ENCODE measurements at places on chromosomes 7 and 10.

DNA sequence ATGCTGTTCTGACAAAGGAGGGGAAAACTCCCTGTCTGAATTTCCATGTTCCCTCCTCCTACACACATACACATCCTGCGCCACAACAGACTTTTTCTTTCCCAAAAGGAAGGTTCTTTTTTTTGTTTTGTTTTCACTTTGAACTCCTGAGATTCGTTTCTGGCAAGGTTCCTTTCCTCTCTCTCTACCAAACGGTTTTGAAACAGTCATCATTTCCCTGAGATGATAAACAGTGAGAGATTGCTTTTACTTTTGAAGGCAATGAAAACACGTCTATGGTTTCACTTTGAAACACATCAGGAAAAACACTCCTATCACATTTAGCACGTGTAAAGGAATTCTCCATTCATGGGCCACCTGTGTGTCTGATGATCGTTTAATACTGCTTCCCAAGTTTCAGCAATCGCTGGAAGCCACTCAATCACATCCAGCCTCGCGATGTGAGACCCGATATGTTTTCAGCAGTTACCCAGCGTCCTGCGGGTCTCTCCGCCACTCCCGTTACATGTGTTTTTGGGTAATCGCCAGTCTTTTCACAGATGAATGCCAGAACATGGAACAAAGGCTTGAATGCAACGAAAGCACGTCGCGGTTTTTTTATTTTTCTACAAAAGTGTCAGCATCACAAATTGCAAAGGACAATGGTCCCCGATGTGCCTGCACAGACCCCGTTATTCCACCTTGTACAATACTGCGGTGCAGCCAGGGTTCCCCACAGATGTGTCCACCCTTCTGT is 62.8 kb upstream of the CUX1 start:
- no peak overlapping the region for H3K4me3 ChIP-seq
- no peaks in the 10 kb centered on the region for H3K36me3 ChIP-seq
- no peak overlapping the region for H3K27ac ChIP-seq
- H3K27me3 ChIP-seq: no peaks in the 10 kb centered on the region
- DNase-seq: peak; percentile 9

DNA sequence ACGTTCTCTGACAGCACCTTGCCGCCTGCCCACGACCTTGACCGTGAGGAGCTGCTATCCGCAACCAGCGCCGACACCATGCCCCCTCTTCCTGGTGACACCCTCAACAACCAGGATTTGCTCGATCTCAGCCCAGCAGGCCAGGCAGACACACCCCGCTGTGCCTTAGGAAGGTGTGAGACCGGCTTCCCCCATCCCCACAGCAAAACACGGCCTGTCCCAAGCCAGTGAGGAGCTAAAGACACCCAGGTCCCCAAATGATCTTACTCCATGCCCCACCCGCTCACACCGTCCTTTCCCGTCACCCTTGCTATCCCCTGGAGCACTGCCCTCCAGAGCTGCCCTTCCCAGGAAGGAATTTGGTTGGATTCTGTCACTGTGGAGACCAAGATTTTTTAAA is 21.3 kb upstream of the TTYH3 start:
- no peak for DNase-seq
- H3K27ac ChIP-seq: no peak overlapping the region
- H3K4me1 ChIP-seq: peaks cover 8% of the 10 kb centered on the region
- H3K4me3 ChIP-seq: no peak overlapping the region
- H3K36me3 ChIP-seq: peaks cover 5% of the 10 kb centered on the region

- no peak overlapping the region for H3K4me3 ChIP-seq
- H3K36me3 ChIP-seq: no peaks in the 10 kb centered on the region
- peak; percentile 43 for DNase-seq
- no peaks in the 10 kb centered on the region for H3K27me3 ChIP-seq
- no peaks in the 10 kb centered on the region for H3K4me1 ChIP-seq
Observed at GRCh38 chr10:48745662-48746245, 61.1 kb downstream of the WDFY4 start.

DNA sequence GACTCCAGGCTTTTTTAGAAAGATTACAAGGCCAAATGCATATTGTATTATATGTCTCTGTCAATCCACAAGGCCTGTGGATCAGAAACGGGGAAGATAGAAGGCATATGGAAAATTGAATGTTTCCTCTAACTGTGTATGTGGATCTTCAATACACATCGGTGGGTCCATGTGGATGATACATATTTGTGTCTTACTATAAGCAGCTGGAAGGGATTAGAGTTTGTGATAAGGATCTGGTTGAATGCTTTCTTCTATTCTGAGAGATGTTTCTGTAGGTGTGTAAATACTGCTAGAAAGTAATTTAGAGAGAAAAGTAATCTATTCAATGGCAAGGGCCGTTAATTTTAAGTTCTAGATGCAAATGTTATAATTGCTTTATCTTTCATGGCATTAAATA is 137.8 kb upstream of the AKR1E2 start:
- no peaks in the 10 kb centered on the region for H3K4me1 ChIP-seq
- H3K27me3 ChIP-seq: no peaks in the 10 kb centered on the region
- no peak overlapping the region for H3K4me3 ChIP-seq
- no peak overlapping the region for H3K27ac ChIP-seq
- no peak for DNase-seq

- no peaks in the 10 kb centered on the region for H3K27me3 ChIP-seq
- no peak overlapping the region for H3K4me3 ChIP-seq
- H3K27ac ChIP-seq: no peak overlapping the region
- peaks cover 3% of the 10 kb centered on the region for H3K4me1 ChIP-seq
- DNase-seq: no peak
- peaks cover 2% of the 10 kb centered on the region for H3K36me3 ChIP-seq
Observed at GRCh38 chr7:35019179-35019729, 18.0 kb downstream of the DPY19L1 start.

- no peaks in the 10 kb centered on the region for H3K27me3 ChIP-seq
- peaks cover 11% of the 10 kb centered on the region for H3K4me1 ChIP-seq
- DNase-seq: peak; percentile 76
- H3K4me3 ChIP-seq: no peak overlapping the region
- H3K27ac ChIP-seq: peak overlapping the region; percentile 66
- H3K36me3 ChIP-seq: no peaks in the 10 kb centered on the region
Observed at GRCh38 chr7:74272305-74273038, 16.7 kb upstream of the CLIP2 start.

- no peak overlapping the region for H3K27ac ChIP-seq
- H3K4me3 ChIP-seq: no peak overlapping the region
- no peaks in the 10 kb centered on the region for H3K27me3 ChIP-seq
- H3K36me3 ChIP-seq: no peaks in the 10 kb centered on the region
- DNase-seq: peak; percentile 61
Observed at GRCh38 chr7:30888747-30889146, 22.9 kb upstream of the AQP1 start.

- no peaks in the 10 kb centered on the region for H3K4me1 ChIP-seq
- no peaks in the 10 kb centered on the region for H3K27me3 ChIP-seq
- no peaks in the 10 kb centered on the region for H3K36me3 ChIP-seq
- no peak overlapping the region for H3K27ac ChIP-seq
- DNase-seq: no peak
Observed at GRCh38 chr7:40239755-40240303, 105.0 kb downstream of the SUGCT start.

GRCh38 chr10:108567899-108568752 is 1355.2 kb downstream of the XPNPEP1 start:
- no peaks in the 10 kb centered on the region for H3K36me3 ChIP-seq
- no peaks in the 10 kb centered on the region for H3K27me3 ChIP-seq
- H3K27ac ChIP-seq: no peak overlapping the region
- no peaks in the 10 kb centered on the region for H3K4me1 ChIP-seq

- H3K27ac ChIP-seq: no peak overlapping the region
- H3K4me1 ChIP-seq: no peaks in the 10 kb centered on the region
- H3K36me3 ChIP-seq: no peaks in the 10 kb centered on the region
- H3K27me3 ChIP-seq: no peaks in the 10 kb centered on the region
Observed at GRCh38 chr7:135098391-135098790, 49.5 kb upstream of the TMEM140 start.

DNA sequence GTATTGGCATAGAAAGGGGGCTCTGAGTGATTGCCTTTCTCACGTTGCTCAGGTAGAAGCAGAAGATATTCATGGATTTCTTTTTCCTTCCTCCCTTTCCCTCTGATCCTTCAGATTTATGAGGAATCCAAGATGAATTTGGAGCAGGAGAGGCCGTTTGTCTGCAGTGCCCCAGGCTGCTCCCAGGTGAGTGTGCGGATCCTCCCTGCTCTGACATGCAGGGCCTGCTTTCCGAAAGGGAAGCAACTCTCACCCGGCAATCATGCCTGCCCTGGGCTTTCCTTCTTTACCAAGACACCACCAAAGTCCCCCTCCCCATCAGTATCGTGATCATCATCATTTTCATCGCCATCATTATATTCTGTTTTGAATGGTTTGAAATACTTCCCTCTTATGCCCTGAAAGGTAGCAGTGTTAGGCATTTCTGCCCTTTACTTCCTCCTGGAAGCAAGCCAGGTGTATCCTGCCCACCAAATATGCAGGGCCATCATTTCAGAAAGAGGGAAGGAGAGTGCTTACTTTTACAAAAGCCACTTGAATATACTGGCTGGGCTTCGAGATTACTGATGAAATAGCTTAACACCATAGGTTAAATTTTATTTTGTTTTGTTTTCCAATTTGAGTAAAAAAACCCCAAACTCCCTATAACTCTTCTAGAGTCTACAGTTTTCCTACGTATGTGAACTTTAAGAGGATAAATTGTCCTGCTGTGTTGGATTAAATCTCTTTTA is 75.9 kb downstream of the CREB5 start:
- no peak for DNase-seq
- H3K27ac ChIP-seq: no peak overlapping the region
- H3K36me3 ChIP-seq: no peaks in the 10 kb centered on the region
- H3K27me3 ChIP-seq: no peaks in the 10 kb centered on the region

DNA sequence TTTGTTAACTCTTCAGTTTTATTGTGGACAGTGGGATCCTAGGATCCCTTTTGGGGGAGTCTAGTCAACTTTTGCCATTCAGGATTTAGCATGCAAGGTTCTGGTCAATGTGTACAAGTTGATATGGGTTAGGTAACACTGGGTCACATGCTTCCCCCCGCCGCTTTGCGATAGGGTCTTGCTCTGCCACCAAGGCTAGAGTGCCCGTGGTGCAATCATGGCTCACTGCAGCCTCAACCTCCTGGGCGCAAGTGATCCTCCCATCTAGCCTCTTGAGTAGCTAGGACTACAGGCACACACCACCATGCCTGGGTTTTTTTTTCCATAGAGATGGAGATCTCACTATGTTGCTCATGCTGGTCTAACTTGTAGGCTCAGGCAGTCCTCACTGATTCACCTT is 3.2 kb upstream of the CSGALNACT2 start:
- DNase-seq: no peak
- H3K36me3 ChIP-seq: no peaks in the 10 kb centered on the region
- no peak overlapping the region for H3K27ac ChIP-seq
- H3K4me1 ChIP-seq: peaks cover 4% of the 10 kb centered on the region
- no peak overlapping the region for H3K4me3 ChIP-seq

DNA sequence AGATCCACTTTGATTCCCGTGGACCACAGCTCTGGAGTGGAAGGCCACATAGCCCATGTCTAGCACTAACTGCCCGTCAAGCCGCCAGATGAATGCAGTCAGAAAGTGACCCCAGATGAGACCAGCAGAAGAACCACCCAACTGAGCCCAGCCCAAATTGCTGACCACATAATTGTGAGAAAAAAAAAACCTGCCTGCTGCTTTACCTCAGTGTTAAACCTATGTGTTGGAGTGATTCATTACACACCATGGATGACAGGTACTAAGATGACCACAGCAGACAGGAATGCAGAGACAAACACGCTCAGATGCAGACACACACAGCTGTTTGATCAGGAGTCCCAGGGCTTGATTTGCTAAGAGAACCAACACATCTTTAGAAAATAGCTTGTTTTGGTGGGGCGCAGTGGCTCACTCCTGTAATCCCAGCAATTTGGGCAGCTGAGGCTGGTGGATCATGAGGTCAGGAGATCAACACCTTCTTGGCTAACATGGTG is 168.1 kb upstream of the PPP2R2D start:
- no peak for DNase-seq
- no peaks in the 10 kb centered on the region for H3K27me3 ChIP-seq
- no peaks in the 10 kb centered on the region for H3K4me1 ChIP-seq
- no peak overlapping the region for H3K27ac ChIP-seq
- peaks cover 2% of the 10 kb centered on the region for H3K36me3 ChIP-seq
- no peak overlapping the region for H3K4me3 ChIP-seq

GRCh38 chr7:148838905-148839304 is 45.2 kb downstream of the EZH2 start:
- H3K27me3 ChIP-seq: no peaks in the 10 kb centered on the region
- DNase-seq: no peak
- H3K4me1 ChIP-seq: no peaks in the 10 kb centered on the region
- peaks cover 3% of the 10 kb centered on the region for H3K36me3 ChIP-seq

DNA sequence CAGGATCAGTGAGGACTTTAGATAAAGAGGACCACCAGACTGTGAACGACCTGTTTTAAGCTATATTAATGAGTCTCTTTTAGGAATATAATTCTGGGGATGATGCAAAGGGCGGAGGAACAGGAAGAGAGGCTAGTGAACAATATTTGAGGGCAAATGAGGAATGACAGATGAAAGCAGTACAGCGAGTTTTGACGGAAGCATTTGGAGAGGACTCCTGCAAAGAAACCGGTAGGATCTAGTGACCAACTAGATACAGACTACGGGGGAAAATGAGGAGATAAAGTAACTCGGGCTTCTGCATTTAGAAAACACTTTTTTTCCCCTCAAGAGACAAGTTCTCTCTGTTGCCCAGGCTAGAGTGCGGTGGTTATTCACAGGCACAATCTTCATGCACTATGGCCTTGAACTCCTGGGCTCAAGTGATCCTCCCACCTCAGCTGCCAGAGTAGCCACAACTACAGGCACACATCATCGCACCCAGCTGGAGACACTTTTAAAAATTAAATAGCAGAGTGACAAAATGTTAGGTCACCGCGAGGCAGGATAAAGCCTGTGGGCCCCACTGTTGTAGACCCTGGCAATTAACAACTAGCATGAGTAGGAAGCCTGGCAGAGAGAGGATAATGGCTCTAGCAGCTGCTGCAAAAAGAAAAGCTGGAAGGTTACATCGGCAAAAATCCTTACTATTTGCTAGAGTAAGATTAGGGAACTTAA is 143.2 kb downstream of the SRPK2 start:
- no peaks in the 10 kb centered on the region for H3K27me3 ChIP-seq
- no peak overlapping the region for H3K27ac ChIP-seq
- H3K4me1 ChIP-seq: no peaks in the 10 kb centered on the region

DNA sequence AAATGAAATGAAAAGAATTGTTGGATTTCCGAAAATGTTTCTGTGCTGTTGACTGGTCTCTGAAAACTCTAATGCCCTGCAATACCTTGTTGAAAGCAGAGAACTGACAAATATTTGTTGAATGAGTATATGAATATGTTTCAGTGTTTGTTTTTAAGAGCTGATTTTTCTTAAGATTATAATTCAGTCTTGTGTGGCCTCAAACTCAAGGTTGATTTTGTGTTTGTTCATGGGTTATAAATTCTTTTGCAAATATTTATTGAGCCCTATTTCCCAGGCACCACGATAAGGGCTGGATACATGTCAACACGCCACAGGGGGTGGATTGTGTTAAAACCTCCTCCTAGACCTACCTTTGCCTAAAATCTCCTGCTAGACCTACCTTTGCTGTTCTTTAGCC is 203.9 kb upstream of the PLPP4 start:
- no peaks in the 10 kb centered on the region for H3K4me1 ChIP-seq
- H3K27me3 ChIP-seq: no peaks in the 10 kb centered on the region
- H3K36me3 ChIP-seq: no peaks in the 10 kb centered on the region
- H3K4me3 ChIP-seq: no peak overlapping the region

GRCh38 chr10:64771253-64772050 is 1250.3 kb downstream of the REEP3 start:
- H3K4me1 ChIP-seq: no peaks in the 10 kb centered on the region
- H3K4me3 ChIP-seq: no peak overlapping the region
- no peak for DNase-seq

Measured in trophoblast cell (in vitro differentiated cells and primary cell).